ENCODE measurements at places on chromosomes 4 and X. TPM values are rescaled to one million over a fixed set of nuclear protein-coding genes. Genes with fewer than 3 reads are reported as not detected.

DNA sequence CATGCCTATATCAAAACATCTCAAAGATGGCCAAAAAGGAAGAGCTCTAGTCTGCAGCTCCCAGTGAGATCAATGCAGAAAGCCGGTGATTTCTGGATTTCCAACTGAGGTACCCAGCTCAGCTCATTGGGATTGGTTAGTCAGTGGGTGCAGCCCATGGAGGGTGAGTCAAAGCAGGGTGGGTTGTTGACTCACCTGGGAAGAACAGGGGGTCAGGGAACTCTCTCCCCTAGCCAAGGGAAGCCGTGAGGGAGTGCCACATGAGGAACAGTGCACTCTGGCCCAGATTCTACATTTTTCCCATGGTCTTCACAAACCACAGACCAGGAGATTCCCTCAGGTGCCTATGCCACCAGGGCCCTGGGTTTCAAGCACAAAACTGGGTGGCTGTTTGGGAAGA is 57.3 kb upstream of the FGF16 start:
- DNase-seq, result no peak

DNA sequence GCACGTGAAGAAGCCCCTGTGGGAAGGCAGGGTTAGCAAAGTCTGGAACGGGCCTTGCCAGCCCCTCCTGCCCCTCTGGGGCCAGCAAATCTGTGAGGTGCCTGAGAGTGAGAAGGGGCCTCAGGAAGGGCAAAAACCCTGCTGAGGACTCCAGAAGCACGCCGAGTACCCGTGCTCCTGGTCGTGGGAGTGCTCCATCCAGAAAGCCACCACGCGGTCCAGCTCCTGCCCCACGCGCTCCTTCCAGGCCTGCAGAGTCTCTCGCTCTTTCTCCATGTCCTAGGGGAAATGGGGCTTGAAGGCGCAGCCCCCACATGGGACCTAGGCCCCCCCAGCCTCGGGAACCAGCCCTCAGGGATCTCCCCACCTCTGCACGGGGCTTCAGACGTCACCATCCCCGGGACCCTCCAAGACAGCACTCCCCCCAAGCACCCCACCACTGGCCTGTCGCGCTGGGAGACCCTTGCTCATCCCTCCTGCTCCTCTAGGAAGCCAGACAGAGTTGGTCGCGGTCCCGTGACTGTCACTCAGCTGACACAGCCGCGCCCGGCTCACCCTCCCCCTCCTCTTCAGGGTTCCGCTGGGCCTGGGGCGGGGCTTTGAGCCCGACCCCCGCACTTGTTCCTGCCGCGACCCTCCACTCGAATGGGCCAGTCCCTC is at the start of gene RENBP:
Gene RENBP (minus strand): TSS at position 504 of the 660 bp plus-strand sequence. CDS start 33 bp downstream, at position 471.
- peak; percentile 89 for DNase-seq

DNA sequence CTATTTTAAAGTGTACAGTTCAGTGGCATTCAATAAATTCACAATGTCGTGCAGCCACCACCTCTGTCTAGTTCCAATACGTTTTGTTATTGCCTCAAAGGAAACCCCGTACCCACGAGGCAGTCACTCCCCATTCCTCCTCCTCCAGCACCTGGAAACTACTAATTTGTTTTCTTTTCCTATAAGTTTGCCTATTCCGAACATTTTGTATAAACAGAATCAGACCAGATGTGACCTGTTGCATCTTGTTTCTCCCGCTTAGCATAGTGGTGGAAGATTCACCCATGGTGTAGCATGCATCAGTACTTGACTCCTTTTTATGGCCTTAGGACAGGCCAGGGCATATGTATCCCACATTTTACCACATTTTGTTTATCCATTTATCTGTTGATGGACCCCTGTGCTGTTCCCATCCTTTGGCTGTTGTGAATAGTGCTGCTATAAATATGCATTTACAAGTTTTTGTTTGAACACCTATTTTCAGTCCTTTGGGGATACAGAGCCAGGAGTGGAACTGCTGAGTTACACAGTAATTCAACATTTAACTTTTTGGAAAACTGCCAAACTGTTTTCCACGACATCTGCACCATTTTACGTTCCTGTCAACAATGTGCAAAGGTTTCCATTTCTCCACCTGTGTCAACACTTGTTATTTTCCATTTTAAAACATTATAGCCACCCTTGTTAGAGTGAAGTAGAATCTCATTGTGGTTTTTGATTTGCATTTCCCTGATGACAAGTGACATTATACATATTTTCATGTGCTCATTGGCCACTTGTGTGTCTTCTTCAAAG is 57.8 kb upstream of the STX18 start:
- no peak for DNase-seq

- no peak for DNase-seq
Observed at GRCh38 chrX:9678215-9678965, 87.3 kb downstream of the GPR143 start.

DNA sequence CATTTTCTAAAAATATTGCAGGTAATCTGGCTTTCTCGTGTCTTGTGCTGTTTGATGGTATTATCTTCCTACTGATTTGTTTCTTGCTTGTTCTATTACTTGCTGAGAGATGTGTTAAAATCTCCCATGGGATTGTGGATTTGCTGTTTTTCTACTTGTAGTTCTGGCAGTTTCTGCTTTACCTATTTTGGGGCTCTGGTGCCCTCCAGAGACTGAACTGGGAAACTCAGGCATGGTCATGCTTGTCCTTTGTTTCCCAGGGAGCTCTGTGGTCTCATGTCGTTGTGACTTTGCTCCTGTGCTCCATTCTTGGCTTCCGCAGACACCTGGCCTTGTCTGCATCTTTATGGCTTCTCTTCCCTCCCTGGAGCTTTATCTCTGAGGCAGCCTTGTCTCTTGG is 39.5 kb downstream of the NSD2 start:
- DNase-seq, result peak; percentile 75

DNA sequence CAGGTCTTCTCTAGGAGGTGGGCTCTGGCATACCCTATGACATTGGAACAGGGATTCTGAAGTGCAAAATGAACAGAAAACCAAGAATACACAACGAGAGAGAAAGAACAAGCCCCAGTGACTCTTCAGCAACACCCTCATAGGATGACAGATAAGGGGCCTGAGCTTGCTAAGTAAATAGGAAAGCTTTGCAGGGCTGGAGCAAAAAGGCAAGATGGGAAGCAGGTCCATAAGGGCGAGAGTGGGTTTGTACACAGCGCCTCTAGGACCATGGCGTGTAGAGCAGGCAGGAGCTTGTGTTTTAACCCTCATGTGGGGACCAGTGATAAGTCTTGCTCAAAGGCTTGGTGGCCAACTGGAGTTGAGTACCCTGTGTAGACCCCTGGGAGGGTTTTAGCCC is 45.8 kb downstream of the NELFA start:
- no peak for DNase-seq

DNA sequence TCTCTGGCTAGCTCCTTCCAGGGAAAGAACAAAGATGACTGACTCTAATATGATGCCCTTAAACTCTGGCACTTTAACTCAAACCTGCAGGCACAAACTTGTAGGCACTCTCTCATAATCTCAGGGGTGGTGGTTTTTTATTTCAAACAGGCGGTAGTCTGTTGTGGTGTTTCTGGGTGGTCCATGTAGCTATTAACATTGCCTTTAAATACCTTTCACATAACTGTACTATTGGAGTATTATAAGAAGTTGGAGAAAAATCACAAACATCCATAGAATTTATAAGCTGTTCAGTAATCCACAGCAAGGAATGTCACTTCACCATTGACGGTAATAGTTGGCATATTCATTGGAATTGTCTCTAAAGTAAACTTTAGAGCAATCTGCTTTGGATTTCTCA is 204.2 kb upstream of the PDE5A start:
- no peak for DNase-seq

- DNase-seq, result no peak
Observed at GRCh38 chr4:103645991-103646390, 73.8 kb downstream of the TACR3 start.

DNA sequence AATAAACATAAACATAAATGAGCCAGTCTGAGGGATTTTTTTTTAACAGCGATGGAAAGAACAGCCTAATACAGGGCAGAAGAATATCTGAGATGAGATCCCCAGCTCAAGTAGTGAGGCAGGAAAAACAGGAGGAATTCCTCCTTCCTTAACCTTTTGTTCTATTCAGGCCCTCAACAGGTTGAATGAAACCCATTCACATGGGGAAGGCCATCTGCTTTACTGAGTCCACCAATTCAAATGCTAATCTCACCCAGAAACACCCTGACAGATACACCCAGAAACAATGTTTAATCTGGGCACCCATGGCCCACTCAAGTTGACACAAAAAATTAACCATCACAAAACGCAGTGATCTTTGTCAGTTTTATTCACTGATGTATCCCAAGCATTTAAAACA is 45.5 kb downstream of the SMIM31 start:
- no peak for DNase-seq

DNA sequence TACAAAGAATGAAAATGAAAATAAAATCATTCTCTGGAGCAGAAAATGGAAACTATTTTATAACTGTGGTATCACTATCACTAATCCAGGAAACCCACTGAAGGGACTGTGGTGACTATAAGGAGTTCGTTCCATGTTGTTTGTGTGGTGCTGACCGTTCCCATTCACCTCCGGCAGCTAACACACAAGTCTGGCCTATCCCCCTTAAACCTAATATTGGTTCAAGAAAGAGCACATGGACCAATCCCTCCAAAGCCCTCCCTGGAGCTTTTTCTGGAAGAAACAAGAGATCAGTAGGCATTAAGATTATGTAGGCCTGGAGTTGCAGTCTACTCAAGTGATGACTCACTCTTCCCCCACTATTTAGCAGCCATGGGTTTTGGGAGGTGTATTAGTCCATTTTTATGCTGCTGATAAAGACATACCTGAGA is 25.9 kb upstream of the FAM241A start:
- DNase-seq, result no peak

GRCh38 chrX:135191838-135192237 is 20.6 kb upstream of the CT55 start:
- no peak for DNase-seq

DNA sequence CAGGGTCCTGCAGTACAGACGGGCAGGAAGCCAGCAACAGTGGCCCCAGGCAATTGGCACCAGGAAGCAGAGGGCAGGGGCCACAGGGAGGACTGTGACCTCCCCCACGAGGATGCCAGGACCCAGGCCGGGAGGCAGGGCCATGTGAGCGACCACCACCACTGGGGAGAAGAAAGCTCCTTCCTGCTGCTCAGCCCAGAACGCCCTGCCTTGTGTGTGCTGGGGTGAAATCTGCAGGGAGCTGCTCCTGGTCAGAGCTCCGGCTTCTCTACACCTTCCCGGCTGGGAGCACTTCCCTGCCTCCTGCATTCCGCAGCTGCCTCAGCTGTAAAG is 100.4 kb downstream of the HMX1 start:
- DNase-seq, result peak; percentile 62

- no peak for DNase-seq
Observed at GRCh38 chrX:43313035-43313434, 343.1 kb upstream of the MAOA start.

Gene GLA
- total RNA-seq, result 58.3 TPM

Gene IL1RAPL1
- 2.9 TPM for total RNA-seq

Gene PCDH7
- total RNA-seq, result 3.7 TPM

Gene TMEM129
- total RNA-seq, result 86.0 TPM
